ENCODE measurements at places on chromosomes 5 and 9.

DNA sequence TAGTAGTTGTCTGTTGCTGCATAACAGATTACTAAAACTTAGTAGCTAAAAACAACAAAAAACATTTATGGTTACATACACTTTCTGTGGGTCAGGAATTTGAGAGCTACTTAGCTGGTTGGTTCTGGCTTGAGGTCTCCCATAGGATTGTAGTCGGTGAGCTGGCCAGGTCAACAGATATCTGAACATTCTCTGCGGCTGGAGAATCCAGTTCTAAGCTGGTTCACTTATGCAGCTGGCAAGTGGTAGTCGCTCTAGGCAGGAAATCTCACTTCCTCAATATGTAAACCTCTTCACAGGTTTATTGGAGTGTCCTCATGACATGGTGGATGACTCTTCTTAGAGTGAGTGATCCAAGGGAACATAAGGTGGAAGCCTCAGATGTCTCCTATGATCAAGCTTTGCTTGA lies 65.7 kb upstream of the TNFAIP8 start:
- DNase-seq = peak; percentile 26

DNA sequence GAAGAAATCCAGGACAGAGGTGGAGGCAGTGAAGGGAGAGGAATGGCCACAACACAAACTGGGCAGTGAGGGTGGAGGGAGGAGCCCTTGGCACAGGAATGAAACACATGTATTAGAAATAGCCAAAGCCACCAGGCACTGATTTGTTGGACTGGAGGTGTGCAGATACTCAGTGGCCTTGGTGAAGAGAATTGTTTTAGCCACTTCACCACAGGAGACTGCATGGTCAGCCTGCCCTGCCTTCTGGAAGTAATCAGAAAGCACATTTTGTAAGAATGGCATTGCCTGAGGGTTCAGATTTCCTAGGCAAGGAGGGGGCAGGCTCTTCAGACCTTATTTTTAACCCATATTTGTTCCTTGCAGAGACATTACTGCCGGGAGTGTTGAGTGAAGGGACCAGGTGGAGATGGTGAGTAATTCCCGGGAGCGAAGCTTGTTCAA lies 2.2 kb downstream of the SGCD start:
- DNase-seq = no peak

- peak; percentile 41 for DNase-seq
These were observed 14.1 kb upstream of the SFXN1 start for GRCh38 chr5:175464074-175464941.

GRCh38 chr5:98904780-98905179 lies 24.0 kb downstream of the CHD1 start:
- no peak for DNase-seq

DNA sequence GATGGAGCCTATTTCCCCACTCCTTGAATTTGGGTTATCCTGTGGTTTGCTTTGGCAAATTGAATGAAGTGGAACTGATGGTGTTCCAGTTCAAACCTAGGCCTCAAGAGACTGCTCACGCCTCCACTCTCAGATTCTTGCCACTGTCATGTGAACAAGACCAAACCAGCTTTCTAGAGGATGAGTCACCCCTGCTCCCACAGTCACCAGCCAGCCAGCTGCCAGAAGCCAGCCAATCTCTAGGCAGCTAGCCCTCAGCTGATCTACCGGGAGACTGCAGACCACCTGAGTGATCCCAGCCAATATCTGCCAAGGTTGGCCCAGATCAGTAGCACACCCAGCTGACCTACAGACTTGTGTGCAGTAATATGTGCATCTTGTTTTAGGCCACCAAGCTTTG lies 300.6 kb downstream of the TMEM38B start:
- DNase-seq = no peak

DNA sequence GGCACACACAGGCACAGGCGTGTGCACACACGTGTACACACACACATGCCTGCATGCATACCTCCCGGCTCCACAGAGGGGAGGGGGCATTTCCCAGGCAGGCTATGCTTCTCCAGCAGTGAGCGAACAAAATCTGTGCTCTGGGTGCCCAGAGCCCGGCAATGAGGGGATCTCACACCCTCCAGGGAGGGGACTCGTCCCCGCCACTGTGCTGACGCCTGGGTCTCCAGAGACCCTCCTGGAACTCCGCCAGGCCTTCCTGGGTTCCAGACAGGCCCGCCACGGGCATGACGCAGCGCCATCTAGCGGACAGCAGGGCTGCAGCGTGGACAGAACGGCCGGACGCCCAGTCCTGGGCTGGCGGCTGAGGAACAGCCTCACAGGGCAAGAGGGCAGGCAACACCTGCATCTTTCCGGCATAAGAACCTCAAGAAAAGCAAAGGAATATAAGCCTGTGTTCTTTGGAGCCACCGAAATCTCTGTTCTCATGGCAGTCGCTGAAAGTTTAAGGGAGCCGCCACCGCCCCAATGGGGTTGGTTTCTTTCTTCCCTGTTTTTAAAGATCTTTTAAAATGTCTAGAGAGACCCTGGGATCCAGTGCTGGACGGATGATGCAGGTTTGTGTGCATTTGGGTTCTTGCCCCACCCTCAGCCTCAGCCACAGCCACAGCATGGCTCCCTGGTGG lies 135.6 kb upstream of the PPP1R26 start:
- DNase-seq = peak; percentile 20

DNA sequence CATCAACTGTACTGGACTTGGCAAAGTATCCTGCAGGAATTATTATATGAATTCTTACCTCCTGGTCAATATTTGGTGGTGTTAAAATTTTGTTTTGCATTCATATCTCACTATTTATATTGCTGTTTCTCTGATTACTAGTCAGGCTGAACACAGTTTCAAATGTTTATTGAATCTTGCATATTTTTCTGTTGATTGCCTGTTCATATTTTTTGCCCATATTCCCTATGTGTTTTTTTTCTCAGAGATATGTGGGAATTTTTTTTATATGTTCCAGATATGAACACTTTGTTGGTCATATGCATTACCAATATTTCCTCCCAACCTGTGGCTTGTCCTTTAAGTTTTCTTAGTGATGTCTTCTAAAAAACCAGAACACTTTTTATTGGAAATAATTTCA lies 148.9 kb upstream of the GRHPR start:
- DNase-seq = no peak

GRCh38 chr9:86944796-86945727 lies 2.2 kb downstream of the GAS1 start:
- DNase-seq = no peak

- DNase-seq = peak; percentile 92
These were observed 70.0 kb upstream of the KLF9 start for GRCh38 chr9:70484232-70485130.

DNA sequence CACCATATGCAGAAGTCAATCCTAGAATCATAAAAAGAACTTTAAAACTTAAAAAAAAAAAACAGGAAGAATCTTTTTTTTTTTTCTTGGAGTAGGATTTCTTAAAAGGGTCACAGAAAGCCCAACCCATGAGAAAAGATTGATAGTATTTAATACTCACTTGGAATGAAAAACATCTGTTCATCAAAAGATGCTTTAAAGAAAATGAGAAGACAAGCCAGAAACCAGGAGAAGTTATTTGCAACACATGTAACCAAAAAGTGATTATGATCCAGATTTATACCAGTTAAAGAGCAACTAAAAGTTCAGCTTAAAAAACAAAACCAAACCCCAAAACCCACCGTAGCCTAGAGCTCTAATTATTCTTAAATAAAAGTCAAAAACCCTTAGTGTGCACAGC lies 69.3 kb downstream of the TLE4 start:
- DNase-seq = no peak

- no peak for DNase-seq
These were observed 472.8 kb downstream of the CDK5RAP2 start for GRCh38 chr9:120107138-120107537.

DNA sequence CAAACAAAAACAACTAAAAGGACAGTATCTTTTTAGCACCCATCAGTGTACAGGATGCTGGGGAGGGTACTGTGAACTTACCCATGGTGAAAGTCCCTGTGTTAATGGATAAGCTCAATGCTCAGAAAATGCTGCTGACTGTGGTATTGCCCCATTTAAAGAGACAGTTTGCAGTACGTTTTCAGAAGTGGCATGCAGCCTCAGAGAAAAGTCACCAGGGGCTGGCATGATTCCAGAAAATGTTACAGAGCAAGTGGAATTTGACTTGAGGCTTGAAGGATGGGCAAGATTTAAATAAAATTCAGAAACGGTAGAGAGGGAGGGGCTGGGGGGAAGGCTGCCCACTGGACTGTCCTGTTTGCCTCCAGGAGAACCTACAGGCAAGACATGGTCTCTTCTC lies 7.2 kb downstream of the S1PR3 start:
- peak; percentile 23 for DNase-seq

- no peak for DNase-seq
These were observed 16.5 kb downstream of the ZNF462 start for GRCh38 chr9:106879439-106879882.

DNA sequence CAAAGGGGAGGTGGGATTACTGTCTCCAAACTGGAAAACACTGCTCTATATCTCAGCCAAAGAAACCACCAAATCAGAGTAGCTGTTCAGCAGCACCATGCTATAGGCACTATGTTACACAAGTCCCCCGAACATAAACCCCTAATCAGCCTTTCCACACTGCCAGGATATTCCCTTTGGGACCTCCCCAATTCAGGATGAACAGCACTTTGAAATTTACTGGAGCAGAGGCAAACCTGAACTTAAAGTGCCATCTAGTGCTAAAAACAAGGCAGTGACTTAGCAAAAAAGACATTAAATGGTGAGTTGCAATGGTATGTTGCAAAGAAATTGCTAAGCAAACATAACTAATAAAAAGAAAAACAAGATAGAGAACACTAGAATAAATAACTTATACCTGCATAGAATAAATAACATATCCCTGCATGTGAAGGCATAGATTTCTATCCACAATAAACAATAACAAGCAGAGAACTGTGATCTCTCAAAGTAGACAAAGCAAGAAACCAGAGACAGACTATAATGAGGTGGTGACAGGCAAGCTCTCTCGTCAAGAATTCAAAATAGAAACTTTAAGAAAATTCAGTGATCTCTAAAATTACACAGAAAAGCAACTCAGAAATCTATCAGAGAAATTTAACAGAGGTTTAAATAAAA lies 584.4 kb upstream of the ACO1 start:
- peak; percentile 47 for DNase-seq

DNA sequence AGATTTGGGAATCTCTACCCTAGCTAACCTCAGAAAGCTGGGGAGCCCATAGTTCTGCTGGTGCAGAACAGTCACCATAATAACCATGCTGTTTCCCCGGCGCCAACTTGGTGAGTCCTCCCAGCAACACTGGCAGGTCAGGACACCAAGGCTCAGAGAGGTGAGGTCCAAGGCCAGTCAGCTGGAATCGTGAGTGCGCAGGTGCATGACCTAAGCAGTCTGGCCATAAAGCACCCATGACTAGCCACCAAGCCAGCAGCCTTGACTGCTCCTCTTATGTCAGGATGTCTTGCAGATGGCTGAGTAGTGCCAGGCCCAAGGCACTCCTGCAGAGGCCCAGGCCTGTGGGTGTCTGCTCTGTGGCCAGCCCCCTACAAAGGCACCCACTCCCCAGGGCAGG lies 2.6 kb downstream of the RNF44 start:
- DNase-seq = no peak

GRCh38 chr5:149175346-149176105 lies 34.2 kb downstream of the ABLIM3 start:
- DNase-seq = peak; percentile 53

DNA sequence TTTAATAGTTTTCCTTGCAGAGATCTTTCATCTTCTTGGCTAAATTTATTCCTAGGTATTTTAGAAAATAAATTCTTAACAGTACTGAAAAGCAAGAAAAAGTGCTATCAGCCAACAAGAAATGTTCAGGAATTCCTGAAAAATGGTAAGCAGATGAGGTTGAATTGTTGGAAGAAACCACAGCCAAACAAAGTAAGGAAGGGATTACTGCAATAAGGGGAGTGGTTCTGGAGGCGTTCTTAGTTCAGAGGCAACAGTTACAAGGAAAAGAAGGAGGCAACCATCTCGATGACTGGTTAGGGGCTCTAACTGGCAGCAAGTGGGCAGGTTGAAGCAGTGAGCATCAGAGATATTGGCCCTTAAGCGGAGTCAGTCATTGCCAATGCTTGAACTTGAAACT lies 12.8 kb upstream of the OR13J1 start:
- DNase-seq = no peak

DNA sequence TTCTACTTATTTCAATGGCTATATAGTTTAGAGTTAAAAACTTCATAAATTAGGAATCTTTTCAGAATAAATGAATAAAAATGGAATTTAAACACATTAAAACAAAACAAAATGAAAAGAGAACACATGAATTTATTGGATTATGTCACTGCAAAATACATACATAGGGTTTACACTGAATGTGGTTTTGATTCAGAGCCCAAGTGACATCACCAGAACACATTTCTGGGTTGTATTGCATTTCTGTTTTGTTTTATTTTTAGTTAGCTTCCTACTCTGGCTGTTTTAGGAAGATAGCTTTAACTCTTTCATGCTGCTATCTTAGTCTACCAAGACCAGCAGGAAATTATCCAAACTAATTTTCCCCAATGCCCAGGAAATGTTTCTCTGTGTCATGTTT lies 1935.0 kb downstream of the EFNA5 start:
- peak; percentile 1 for DNase-seq

DNA sequence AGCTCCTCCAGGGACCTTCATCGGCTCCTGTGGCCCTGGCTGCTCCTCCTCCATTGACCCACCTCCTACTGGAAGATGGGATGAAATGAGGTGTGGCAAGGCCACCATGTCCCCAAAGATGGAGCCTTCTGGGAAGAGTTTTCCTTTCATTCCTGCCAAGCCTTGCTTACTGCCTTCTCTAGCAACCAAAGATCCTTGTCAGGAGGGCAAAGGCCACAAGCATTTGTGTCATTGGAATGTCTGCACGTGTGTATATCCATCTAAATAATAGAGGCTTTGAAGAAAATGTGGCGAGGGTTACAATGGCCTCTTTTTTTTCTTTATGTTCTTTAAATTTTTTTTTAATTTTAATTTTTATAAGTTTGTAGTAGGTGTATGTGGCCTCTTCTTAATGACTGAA lies 313.6 kb downstream of the ARHGEF28 start:
- no peak for DNase-seq

DNA sequence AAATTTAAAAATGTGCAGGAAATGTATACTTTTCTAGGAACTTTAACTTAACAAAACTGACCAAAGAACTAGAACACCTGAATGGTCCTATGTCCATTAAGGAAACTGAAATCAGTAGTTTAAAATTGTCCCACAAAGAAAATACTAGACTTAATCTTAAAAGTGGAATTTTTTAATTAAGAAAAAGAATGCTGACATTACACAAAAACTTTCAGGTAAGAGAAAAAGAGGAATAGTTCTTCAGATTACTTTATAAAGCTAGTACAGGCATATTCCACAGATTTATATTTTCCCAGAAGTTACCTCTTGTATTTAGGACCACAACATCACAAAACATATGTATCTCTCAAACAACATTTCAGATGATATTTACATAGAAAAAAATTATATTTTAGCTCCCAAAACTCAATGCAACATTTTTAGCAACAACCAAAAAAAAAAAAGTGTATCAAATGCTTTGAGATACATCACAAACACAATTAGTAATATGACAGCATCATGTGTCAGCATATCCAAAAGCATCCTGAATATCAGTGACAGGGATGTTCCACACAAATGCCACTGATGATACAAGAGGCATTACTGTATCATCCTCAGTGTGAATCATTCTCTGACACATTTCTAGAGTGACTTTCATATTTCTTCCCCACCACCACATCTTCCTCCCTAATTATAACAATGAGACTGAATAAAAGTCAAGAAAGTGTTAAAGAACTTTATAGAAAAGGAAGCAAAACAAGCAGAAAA lies 264.0 kb downstream of the EPB41L4A start:
- no peak for DNase-seq

- DNase-seq = no peak
These were observed 299.4 kb downstream of the MAN2A1 start for GRCh38 chr5:109989161-109989560.

GRCh38 chr5:39469176-39469575 lies 44.4 kb upstream of the DAB2 start:
- DNase-seq = no peak

All from fibroblast of villous mesenchyme (primary cell).